ENCODE measurements at places on chromosomes 4 and X. TPM values are rescaled to one million over a fixed set of nuclear protein-coding genes. Genes with fewer than 3 reads are reported as not detected.

DNA sequence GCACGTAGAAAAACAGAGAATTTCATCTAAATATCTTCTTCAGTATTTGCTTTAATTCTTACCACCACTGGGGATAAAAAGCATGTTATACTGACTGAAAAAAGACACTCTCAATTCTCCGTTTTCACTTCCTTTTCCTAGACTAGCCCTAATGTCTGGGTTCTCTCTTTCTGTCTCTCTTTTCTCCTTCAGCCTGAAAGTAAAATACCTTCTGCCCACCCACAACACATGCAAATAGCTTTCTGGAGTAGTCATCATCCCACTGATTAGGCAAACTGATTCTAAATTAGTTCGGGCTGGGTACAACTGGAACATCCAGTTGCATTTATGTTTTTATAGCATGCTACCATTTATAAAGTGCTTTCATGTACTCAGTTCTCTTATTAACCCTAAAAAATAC is 142.4 kb upstream of the ANKRD50 start:
- no peak for DNase-seq

GRCh38 chr4:176858839-176859238 is 66.1 kb upstream of the VEGFC start:
- no peak for DNase-seq

GRCh38 chr4:113173126-113173792 is 123.8 kb downstream of the ANK2 start:
- no peak for DNase-seq

GRCh38 chr4:142336251-142336934 is 509.7 kb downstream of the INPP4B start:
- no peak for DNase-seq

- DNase-seq: no peak
These were observed 173.8 kb downstream of the CAMK2D start for GRCh38 chr4:113587640-113588275.

DNA sequence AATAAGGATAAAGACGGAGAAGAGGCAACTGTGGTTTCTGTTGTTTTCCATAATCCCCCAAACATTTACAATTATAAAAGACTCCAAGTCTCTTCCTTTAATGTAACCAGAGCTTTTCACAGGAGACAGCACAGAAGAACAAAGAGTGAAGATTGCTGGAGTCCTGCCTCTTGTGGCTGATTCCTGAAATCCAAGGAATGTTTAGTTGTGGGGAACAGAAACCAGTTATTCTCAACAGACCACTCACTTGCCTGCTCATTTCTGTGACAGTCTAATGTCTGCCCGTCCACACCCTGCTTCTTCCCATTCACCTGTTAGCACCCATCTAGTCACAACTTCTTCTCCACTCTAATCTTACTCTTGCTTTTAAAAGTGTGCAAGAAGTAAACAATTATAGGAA is 12.1 kb downstream of the TEX13B start:
- no peak for DNase-seq

DNA sequence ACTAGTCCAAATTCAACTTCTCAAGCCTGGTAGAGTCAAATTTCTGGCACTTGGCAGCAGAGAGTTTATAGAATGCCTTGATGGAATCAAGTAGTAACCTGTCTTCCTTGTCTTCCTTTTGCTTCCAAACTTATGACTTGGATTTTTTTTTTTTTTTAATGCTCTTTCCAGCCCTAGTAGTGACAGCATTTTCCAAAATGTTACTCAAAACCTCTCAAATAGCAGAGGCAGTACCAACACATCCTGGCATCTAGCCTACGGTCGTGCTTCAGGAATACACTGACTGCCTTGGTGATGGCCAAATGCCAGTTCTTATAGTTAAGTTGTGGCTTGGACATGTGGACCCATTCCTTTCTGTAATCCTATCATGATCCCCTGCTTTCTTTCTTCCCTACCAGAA is 46.0 kb downstream of the GALNT7 start:
- no peak for DNase-seq

- DNase-seq: no peak
These were observed 64.7 kb downstream of the SMAD1 start for GRCh38 chr4:145546175-145546915.

- no peak for DNase-seq
These were observed 661.5 kb upstream of the FRG1 start for GRCh38 chr4:189279188-189279587.

GRCh38 chrX:119549327-119550016 is 15.7 kb downstream of the STEEP1 start:
- no peak for DNase-seq

GRCh38 chr4:38710053-38710452 is 46.1 kb downstream of the KLF3 start:
- DNase-seq: no peak

DNA sequence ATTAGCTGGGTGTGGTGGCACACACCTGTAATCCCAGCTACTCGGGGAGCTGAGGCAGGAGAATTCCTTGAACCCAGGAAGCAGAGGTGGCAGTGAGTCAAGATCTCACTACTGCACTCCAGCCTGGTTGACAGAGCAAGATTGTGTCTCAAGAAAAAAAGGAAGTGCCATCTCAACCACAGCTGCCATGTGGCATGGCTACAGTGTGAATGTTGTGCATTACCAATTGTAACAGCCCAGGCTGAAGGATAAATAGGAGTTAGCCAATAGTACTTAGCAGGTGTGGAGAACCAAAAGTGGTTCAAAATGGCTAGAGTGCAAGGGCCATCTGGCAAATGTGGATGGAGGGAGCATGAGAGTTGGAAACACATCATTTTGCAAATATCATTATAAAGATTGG is 28.9 kb downstream of the SLC25A5 start:
- no peak for DNase-seq

GRCh38 chr4:124060261-124060918 is 652.1 kb downstream of the ANKRD50 start:
- DNase-seq: no peak

DNA sequence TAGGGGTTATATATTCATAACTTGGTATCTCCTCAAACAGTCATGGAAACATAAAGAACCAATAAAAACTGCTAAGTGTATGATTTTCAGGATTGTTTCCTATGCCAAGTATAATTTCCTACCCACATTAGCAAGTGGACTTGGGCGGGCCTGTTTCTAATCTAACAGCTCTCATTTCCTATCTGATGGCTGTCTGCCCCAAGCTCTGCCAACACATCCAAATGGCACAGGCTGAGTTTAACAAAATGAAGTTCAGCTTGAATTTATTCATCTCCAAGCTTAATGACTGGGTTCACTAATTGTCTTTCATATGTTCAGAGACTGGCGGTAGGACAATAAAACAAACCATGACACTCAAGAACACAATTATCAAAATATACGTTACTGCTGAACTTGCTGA is 55.5 kb upstream of the S100G start:
- DNase-seq: no peak

DNA sequence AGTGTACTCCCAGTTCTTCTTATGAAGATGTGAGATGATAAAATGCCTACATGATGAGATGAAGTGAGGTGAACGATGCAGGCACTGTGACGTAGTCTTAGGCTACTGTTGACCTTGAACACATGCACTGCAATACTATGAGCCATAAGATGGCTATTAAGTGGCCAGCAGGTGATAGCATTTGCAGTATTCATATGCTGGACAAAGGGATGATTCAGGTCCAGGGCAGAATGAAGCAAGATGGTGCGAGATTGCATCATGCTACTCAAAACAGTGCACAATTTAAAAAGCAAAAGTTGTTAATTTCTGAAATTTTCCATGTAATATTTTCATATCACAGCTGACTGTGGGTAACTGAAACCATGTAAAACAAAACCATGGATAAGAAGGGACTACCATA is 781.4 kb downstream of the PCDH18 start:
- no peak for DNase-seq

TMSB15A gene
- polyA plus RNA-seq: 72.7 TPM

TECRL gene
- polyA plus RNA-seq: 0.24 TPM

ING2 gene
- 28.4 TPM for polyA plus RNA-seq

FAM9B gene
- 0.17 TPM for polyA plus RNA-seq

EPGN gene
- 0.86 TPM for polyA plus RNA-seq

PDZD4 gene
- 7.1 TPM for polyA plus RNA-seq

CT45A3 gene
- not detected for polyA plus RNA-seq

SOX3 gene
- polyA plus RNA-seq: not detected

FDCSP gene
- 0.86 TPM for polyA plus RNA-seq

NUP62CL gene
- 10.7 TPM for polyA plus RNA-seq
